ENCODE measurements at places on chromosomes 1 and 21.

DNA sequence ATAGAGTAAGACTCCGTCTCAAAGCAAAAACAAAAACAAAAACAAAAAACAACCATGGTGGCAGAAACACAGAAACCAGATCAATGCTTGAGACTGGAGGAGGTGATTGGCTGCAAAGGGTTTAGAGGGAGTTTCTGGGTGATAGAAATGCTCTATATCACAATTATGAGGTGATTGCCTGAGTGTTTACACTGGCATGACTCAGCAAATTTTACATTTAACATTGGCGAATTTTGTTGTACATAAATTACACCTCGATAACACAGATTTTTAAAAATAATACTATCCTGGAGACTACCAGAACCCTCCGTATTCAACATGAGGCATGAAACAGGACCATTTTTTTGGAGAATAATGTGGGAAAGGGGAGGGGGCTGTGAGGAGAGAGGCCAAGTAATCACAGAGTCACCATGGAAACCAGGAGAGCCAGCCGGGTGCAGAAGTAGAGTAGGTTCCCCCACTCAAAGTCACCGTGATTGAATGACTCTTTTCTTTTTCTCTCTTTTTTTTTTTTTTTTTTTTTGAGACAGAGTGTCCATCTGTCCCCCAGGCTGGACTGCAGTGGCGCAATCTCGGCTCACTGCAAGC, 24.3 kb downstream of the HEYL start:
- no peak for DNase-seq

DNA sequence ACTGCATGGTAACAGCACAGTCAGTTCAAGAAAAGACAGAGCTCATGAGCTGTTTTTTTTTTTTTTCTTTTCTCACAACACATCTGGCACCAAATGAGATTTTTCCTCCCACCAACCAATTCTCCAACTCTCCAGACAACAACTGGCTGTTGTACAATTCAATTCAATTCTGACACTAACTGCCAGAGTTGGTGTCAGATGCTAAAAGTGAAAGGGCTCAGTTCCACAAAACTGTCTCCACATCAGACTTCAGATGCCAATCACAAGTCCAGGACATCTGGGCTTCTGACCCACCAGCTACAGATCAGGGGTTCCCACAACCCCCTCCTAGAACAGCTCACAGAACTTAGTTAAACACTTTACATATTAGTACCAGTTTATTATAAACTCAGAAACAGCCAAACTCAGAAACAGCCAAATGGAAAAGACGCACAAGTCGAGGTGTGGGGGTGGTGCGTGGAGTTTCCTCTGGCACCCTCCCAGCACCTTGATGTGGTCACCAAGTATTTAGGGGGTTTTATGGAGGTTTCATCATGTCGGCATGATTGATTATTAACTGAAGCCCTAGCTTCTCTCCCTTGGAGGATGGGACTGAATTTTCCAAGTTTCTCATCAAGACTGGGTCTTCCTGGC, 39.2 kb upstream of the LRRC8D start:
- no peak for DNase-seq

GRCh38 chr21:37370152-37371040, 3.8 kb downstream of the DYRK1A start:
- DNase-seq = no peak

- no peak for DNase-seq
Measured at GRCh38 chr1:174818951-174819350, 180.8 kb upstream of the CACYBP start.

GRCh38 chr1:60861961-60862567, 220.3 kb upstream of the NFIA start:
- no peak for DNase-seq

GRCh38 chr1:203462878-203463277, 12.7 kb upstream of the PRELP start:
- no peak for DNase-seq

GRCh38 chr1:157136133-157136532, 2.1 kb downstream of the ETV3 start:
- no peak for DNase-seq

GRCh38 chr1:202058001-202058908, 47.9 kb downstream of the ELF3 start:
- DNase-seq = no peak

- DNase-seq = peak; percentile 60
Measured at GRCh38 chr1:160428655-160429054, 28.3 kb downstream of the VANGL2 start.

- no peak for DNase-seq
Measured at GRCh38 chr1:24117722-24118409, 5.9 kb upstream of the MYOM3 start.

GRCh38 chr1:214385428-214385827, 104.5 kb downstream of the SMYD2 start:
- no peak for DNase-seq

DNA sequence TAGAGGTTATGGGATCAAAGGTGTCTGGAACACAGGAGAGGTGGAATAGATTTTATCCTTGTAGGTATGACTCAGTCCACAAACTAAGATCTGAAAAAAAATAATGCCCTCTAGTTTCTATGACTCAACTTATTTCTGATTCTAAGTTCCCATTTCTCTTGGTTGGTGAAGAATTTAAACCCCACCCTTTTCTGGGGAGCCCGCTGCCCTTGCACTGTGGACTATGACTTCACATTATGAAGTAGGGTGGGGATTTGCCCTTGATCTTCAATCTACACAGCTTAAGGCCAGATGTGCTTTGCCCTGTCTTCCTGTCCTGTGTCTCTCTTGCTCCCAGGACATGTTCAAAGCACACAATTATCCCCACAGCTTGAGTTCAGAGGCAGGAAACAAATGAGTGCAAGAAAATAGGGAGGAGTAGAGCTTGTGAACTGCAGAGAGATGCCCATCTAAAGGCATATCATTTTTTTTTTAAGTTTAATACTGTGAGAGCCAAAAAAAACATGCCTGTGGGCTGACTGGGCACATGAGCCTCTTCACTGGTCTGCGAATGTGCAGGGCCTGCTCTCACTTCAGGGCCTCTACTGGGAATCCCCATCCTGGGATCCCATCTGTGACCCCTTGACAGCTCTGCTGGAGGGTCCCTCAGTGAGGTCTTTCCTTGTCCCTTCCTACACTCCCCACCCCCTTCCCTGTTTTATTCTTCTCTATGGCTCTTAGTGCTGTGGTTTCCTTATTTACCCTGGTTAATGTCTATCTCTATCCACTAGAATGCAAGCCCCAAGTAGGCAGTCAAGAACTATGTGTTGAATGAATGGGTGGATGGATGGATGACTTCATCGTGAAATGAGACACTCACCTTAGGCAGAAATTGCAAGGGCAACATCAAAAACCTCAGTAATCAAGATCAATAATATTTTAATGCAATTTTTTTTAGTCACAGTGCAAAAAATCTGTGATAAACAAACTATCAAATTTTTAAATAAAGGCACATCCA, 61.5 kb downstream of the CD58 start:
- no peak for DNase-seq

DNA sequence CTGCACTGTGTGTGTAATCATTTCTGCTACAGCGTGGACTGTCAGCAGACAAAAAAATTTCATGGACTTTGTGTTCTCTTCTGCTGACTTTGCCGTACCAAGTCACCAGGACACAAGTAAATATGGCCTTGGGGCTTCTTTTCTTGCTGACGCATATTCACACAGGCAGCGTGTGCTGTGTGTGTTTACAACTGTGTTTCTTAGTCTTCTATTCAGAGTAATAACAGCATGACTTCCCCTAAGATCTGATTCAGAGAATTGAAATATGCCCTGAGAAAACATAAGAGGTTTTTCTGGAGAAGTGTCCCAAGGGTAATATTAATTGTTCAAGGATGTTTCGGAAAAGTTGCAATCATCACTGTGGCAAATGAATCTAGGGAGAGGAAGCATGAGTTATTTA, 47.1 kb upstream of the DYNLT5 start:
- DNase-seq = no peak

DNA sequence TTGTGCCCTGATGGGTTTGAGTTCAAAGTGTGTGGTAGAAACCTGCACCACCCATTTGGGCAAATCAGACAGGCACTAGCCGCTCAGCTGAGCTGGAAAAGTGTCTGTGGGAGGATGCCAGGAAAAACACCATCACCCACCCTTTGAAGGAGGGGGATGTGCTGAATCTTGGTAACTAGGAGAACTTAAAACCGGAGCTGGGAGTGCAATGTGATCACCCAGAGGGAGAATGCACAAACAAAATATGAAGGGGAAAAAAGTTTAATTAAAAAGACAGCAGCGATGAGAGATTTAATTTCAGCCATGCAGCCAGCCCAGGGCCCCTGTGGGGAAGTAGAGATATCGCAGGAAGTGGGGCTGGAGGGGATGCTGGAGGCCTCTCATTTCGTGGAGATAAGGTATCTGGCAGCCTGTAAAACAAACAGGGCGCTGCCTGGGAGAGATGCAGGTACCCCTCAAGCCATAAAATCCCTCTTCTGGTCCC, 86.8 kb upstream of the BCAR3 start:
- DNase-seq = no peak

DNA sequence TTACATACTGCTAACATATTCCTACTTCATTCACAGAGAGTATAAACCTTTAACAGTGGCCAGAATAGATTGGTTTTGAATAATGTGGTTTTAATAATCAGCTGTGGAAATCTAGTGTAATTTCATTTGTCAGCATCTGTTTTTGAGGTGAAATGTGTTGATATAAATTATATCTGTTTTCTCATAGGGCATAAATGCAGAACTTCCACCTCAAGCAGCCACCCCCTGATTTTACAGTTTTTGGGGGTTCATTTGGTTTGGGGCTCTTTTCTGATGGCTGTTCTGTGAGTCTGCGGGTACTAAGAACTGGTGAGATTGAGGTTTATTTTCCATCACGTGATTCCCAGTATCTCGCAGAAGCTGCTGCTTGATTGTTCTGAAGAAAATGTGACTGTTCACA, 23.2 kb downstream of the EDARADD start:
- DNase-seq = no peak

- DNase-seq = peak; percentile 76
Measured at GRCh38 chr1:225474986-225475820, 47.4 kb upstream of the LBR start.

DNA sequence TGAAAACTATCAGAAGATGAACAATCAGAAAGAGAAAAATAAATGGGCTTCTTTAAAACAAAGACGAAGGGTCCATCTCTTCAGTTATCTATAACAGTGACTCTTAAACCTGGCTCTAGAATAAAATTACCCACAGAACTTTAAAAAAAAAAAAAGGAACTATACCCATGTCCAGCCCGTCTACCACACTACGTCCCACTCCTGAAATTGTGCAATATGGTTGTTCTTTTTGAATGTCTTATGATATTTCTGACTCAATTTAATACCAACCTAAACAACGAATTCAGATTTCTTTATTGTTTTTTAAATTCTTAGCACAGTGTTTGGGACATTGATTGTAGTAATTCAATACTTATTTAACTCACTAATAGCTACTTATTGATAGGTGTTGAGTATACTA, 246.3 kb downstream of the DPYD start:
- DNase-seq = no peak

DNA sequence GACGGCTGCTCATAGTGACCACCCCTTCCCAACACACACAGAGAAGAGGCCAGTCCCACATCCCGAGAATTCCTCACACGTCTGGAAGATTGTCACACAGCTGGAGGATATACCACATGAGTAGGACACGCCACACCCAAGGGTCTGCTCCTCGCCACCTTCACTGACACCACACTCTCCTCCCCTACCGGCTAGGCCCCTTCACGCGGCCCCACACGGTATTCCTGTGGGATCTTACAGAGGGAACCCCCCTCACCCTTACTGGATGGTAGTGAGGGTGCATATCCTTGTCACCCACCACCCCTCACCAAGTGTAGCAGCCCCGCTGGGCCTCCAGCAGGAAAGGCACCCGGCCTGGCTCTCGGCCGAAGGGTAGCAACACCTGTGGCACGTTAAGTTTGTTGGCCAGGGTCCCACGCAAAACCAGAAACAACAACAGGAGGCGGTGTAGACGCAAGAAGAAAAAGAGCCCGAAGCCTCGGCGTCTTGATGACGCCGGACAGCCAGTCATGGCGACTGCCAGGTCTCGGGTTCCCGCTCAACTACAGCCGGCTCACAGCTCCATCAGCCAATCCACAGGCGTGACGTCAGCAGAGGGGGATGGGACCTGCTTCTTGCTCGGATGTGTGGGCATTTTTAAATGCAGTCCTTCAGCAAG, at the start of gene NUP210L:
NUP210L (minus strand) TSS at position 540 of the 658 bp plus-strand sequence.
- no peak for DNase-seq

DNA sequence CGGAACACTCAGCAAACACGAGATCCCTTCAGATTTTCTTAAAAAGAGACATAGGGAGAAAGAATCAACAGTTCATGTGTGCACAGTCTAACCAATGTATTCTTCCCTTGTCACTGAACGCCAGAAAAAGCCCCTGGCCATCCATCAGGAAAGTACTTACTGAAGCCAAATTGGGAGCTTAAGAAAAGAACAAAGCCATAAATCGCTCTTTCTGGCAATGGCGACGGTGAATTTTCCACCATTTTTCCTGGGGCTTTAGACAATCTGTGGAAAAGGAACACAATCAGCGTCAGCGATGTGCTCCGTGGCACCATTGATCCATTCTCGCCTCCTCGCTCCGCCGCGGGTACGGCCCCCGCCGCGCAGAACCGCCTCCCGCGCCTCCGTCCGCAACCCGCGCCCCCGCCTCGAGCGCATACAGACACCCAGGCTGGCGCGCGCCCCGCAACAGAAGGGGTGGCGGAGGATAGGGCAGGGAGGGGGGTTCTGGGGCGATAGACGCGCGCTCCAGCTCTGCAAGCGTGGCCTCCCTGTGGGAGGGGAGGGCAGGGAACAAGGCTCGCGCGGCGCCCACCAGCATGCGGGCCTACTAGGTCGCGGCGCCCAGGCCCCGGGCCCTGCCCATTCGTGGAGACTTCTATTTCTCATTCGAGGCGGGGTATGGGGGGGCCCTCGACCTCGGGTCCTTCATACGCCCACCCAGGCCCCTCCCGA, 440 bp downstream of the PIGP start:
- DNase-seq = peak; percentile 76

- no peak for DNase-seq
Measured at GRCh38 chr1:83787246-83787998, 211.5 kb downstream of the TTLL7 start.

DNA sequence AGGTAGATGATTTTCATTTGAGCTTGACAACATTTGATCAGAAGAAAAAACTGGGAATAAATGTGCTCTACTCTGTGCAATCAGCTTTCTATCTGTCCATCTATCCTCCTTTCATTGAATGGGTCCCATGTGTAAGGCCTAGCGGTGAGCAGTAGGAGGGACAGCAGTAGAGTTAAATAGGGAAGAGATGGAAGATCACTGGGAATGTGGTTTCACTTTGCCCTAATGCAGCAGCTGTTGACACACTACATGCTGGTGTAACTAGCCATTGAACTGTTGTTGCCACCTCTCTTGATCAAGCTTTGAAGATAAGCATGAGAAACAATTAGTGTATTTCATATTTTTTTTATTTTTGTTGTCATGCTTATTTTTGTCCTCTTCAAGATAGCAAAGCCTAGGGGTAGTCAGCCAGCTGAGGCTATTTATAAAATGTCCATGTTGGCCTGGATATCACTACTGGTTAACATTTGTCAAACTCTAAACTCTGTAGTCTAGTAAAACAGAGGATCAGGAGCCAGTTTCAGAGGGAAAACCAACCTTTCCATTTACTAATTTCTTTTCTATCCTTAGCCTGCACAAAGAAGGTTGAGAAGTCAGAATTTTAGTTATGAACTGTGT, 41.9 kb downstream of the CACNA1E start:
- no peak for DNase-seq

All from glutamatergic neuron (in vitro differentiated cells).